ENCODE measurements at places on chromosomes 12 and 14.
A peak's percentile ranks its signal among the peaks of the same experiment; 100 is the strongest.

DNA sequence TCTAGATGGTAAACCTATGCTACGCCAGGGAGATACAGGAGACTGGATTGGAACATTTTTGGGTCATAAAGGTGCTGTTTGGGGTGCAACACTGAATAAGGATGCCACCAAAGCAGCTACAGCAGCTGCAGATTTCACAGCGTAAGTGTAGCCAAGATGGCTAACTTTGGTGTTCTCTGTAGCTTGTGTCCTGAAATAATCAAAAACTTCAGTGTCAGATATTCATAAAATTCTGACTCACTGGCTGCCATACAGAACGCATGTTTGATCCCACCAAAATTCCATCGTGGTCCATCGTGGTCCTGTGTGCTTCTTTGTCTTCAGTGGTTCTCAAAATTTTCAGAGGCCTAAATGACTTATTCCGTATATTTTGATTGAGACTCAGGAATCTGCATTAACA, 1.3 kb downstream of the STRAP start:
- no peak for DNase-seq

- DNase-seq, result peak; percentile 58
Measured at GRCh38 chr14:74841230-74842207, 34.4 kb downstream of the PROX2 start.

DNA sequence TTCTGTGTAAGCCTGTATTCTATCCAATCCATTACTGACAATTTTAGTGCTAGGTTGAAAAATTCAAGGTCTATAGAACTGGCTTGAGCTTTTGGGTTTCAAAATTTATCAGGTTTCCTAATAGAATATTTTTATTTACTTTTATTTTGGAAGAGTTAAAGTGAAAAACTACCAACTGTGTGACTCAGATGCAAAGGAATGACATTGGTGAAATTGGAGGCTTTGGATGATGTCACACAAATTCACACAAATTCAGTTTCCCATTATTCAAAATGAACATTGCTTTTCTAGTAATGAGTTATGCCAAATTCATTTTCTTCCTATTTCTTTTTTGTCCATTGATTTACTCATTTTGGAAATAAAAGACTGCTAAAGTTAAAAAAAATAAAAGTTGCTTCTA, 186.9 kb downstream of the ALX1 start:
- no peak for DNase-seq

GRCh38 chr14:54713379-54713778, 146.5 kb downstream of the SAMD4A start:
- DNase-seq, result no peak

GRCh38 chr12:59636945-59637691, 41.3 kb downstream of the SLC16A7 start:
- DNase-seq, result no peak
